ENCODE measurements at places on chromosomes 1 and 21.

DNA sequence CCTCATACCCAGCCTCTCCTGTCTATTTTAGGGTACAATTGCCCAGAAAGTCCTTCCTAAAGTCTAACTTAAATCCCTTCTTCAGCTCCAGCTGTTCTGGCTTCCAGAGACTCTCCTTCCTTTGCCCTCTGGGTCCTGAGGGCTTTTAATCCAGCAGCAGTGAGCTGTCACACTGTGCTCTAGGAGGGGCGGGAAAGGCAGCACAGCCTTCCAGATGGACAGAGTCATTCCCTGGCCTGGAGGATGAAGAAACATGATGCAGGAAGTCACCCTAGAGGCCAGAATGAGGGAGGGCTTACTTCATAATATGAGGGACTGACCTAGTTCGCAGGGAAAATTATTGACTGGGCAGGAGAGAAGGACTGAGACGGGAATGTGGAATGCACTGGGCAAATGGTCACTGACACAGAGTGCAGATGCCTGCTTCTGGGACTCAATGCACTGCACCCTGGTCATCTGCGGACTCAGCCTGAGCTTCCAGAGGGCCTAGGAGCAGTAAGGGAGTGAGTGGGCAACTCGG lies 1.3 kb downstream of the SH2D2A start:
- DNase-seq: no peak

- no peak for DNase-seq
Measured at GRCh38 chr21:38857152-38857825, 51.6 kb downstream of the ETS2 start.

DNA sequence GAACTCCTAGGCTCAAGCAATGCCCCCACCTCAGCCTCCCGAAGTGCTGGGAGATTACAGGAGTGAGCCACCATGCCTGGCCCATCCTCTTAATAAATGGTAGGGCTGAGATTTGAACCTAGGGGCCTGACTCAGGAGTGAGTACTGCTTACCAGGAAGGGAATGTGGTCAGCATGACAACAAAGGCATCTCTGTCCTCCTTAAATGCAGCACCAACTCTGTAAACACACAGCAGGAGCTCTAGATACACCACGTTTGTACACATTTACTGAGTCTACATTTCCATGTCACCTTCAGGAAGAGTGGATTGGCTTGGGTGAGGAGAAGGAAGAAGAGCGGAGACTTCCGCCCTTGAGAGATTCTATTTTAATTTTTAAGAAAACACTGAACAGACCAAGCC lies 38.5 kb downstream of the HIVEP3 start:
- DNase-seq: no peak

DNA sequence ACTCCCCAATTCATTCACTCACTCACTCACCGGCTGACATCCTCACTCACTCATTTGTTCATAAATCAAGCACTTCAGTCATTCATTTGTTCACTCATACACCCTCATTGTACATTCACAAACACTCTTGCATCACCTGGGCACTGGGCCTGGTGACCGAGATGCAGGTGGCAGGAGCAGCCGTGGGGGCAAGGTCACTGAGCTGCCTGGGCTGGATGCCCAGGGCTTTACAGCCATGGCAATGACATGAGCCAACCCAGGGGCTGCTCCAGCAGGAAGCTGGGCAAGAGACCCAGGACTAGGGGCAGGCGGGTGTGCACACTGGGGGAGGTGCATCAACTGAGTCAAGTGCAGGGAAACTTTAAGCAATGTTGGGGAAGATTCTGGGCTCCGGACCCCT lies 113.6 kb upstream of the IGSF21 start:
- DNase-seq: no peak

GRCh38 chr1:21652937-21653743 lies 16.0 kb downstream of the RAP1GAP start:
- DNase-seq: no peak

GRCh38 chr1:44031252-44032169 lies at the start of gene SLC6A9:
Gene SLC6A9 (minus strand): TSS chr1:44031462. CDS start chr1:44024277, 7,185 bp downstream.
- peak; percentile 46 for DNase-seq

DNA sequence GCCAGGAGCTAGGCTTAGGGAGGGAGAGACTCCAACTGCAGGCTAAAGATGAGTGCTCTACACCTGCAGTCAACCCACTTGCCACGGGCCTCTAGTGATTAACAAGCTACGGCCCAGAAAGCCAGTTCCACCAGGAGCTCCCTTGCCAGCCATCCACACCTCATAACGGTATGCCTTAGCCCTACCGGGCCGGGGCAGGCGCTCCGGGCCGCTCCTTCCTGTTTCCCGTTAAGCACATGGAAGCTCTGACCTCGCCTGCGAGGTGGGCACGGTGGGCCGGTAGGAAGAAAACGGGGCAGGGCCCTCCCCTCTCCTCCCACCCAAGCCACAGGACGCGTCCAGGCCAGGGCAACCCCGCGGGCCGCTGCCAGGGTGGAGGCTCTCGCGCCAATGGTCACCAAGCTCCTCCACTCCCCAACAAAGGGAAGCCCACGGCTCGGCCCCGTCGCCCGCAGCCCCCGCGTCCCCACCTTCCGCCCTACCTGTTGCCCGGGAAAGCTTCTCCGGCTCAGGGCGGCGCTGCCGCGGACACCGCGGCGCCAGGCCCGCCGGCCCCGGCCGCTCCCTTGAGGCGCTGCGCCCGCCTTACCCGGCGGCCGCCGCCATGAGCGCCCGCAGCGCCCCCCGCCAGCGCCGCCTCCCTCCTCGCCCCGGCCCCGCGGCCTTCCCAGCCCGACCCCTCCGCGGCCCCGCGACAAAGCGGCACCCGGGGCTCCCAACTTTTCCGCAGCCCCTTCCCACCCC lies 627 bp downstream of the CERS2 start:
- peak; percentile 43 for DNase-seq

GRCh38 chr1:205518661-205519540 lies 14.4 kb downstream of the CDK18 start:
- no peak for DNase-seq

DNA sequence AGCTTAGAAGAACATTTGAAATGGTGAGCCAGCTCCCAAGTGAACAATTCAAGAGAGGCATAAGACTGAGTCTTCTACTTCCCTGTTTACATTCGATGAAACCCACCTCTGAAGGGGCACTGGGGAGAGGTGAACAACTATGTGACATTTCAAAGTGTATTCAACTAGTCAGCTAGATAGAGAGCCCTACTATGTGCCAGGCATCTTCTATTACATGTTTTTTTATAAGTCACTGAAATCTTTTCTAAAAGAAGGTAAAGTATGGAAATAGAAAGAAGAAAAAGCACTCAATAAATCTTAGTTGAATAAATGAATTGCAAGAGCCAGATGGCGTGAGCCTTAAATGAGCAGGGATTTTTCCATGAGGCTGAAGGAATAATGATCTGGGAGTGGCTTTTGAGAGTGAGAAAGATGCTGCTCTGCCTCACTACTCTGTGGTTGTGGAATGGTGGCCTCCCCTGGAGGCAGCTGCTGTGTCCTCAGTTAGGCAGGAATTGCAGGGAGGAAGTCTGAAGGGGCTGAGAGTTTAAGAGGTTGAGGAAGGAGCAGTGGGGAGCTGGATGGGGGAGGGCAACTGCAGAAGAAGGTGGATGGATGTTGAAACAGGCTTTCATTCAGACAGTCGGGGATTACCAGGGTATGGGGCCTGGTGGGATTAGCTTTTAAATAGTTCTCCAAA lies 10.4 kb upstream of the PTPRF start:
- DNase-seq: no peak

DNA sequence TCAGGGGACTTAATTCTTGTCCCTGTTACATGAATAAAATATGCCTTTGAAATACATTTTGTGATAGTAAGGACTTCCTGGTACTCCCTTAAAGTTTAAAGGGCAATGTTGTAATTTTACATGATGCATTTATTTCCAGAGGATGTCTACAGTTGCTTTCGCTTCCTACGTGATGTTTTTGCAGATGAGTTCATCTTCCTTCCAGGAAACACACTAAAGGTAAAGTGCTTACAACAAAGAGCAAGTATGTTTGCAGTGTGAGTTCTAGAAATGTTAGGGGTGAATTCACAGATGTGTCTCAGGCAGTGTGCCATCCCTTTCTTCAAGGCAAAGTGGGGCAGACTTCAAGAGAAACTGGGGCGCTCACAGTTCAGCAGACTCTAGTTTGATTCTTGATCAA lies 31.2 kb downstream of the GNPAT start:
- DNase-seq: no peak

- DNase-seq: no peak
Measured at GRCh38 chr1:169733924-169734323, at the start of gene SELE. Gene SELE (minus strand): TSS chr1:169734079. CDS start chr1:169733612, 467 bp downstream.

GRCh38 chr1:228989176-228989575 lies 253.9 kb downstream of the RHOU start:
- DNase-seq: no peak

DNA sequence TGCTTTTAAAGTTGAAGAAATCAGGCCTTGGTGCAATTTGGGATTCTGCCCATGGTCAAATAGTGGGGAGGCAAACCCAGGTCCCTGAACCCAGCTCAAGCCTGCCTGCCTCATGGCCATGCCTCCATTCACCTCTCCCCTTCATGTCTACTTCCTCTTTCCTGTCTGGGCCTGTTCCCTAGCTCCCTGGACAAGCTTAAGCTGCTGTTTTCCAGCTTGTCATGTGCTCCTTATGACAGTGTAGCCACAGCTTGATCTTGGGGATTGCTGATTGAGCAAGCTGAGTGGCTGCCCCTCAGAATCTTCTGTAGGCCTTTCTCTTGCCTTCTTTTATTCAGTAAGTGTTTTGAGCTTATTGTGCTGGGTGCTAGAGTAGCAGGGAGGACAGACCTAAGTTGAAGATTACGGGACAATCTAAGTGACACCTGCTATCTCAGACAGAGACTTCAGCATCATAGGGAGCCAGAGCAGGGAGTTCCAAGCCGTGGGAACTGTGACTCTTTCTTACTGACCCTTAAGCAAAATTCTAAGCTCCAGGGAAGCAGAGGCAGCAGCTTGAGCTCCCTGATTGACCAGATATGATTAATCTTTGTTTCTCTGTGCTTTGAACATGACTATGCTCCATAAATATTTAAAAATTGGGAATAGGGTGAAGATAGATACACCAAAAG lies 520 bp upstream of the MR1 start:
- peak; percentile 9 for DNase-seq

DNA sequence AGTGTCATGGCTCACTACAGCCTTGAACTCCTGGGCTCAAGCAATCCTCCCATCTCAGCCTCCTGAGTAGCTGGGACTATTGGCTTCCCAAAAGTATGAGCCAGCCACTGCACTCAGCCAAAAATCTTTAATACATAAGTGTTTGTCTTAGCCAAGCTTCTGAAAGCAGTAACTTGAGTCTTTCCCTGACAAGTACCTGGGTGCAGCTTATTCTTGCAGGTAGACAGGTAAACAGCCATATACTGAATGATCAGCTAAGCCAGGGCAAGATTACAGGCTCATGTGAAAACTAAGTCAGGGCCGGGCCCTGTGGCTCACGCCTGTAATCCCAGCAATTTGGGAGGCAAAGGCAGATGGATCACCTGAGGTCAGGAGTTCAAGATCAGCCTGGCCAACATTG lies 7.8 kb downstream of the MEAF6 start:
- DNase-seq: no peak

- DNase-seq: no peak
Measured at GRCh38 chr1:93958726-93959100, 49.5 kb upstream of the GCLM start.

GRCh38 chr1:12511516-12512468 lies 106.2 kb downstream of the DHRS3 start:
- no peak for DNase-seq

GRCh38 chr21:45088116-45088515 lies 13.7 kb downstream of the ADARB1 start:
- DNase-seq: no peak

DNA sequence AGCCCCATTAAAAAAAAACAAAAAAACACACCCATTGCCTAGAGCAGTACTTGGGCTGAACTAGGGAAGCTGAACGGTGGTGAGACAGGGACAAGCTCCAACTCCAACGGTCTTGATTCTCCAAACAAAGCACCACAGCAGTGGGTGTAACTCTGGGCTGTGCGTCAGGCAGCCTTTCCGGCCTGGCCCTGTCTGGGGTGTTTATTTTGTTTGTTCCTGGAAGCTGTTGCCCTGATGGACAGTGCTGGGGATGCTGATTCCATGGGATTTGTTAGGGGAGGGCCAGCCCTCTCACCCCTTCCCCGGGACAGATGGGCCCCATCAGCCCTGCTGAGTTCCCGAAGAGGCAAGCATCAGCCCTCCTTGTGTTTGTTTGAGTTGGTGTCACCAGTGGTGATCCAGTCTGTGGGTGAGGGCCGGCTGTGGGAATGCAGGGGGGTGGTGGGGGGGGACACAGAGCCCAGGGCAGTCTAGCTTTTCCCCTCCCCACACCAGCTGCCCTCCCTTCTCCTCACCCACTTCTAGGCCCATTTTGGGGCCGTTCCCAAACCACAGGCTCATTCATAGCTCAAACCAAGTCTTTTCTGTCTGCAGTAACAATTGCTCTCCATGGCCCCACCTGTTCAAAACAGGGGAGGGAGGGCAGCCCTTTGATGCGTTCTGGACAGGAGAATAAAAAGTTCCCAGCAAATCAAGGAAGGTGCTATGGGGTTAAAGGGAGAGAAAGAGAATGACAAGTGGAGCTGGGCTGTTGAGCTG lies 4.5 kb downstream of the WNT2B start:
- DNase-seq: no peak

- DNase-seq: no peak
Measured at GRCh38 chr1:220655509-220655908, 34.7 kb upstream of the C1orf115 start.

DNA sequence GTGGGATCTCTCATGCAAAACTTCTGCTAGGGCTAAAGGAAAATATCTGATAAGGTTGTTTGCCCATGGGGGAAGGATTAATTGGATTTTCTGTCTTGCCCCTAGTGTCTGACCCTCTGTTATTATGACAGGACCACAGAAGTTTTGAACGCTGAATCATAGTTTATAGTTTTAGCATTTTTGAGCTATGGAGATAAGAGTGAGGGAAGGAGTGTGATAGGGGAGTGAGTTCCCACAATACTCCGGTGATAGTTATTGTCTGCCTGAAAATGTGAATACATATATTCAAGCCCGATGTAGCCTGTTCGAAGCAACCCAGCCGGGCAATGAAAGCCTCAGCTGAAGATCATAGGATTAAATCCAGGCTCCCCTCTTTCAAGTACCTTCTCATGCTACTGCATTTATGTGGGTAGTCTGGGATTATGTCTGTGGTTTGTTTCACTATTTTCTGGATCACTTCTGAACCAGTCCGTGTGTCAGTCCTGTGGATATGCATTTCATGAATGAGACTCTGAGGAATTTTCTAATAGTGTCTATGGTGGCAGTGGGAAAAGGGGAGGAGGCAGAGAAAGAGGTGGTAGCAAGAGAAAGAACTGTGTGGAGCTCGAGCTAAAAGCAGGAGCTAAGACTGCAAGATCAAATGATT lies 258.7 kb downstream of the DISC1 start:
- no peak for DNase-seq

All from stimulated activated CD4-positive, alpha-beta T cell treated with anti-CD3 and anti-CD28 coated beads, Interleukin-1b, Interleukin-23, amount 100 ng/mL, for 48 hours (primary cell).